ENCODE measurements at places on chromosomes 1 and 21.

GRCh38 chr1:239293350-239294110 lies 92.8 kb upstream of the CHRM3 start:
- no peak for DNase-seq

DNA sequence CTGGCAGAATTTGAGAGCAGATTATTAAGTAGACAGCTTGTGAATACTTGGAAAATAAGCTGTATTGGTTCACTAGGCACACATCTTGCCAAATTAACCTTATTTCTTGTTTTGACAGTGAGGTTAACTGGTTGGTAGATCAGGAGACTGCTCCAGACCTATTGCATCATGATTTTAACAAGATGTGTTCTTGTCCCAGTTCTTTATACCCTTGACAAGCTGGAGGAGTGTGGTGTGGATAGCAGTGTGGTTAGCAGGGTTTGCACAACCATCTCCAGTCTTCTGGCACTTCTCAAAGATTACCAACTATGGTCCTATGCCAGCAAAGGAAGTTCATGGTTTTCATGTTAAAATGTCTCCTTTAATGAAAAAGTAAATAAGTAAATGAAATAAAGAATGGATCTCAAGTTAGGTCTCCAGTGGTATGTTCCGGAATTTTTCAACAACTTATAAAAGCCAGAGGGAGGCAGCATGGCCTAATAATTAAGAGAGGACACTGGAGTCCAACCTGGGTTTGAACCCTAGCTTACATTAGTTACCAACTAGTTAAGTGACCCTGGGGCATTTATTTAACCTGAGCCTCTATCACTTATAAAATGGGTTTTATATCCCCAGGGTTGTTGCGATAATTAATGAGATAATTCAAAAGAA lies 34.1 kb downstream of the DDX20 start:
- DNase-seq, result no peak

- no peak for DNase-seq
These were observed 144.0 kb downstream of the KCNH1 start for GRCh38 chr1:210989905-210990304.

GRCh38 chr1:171037626-171038025 lies 53.1 kb upstream of the FMO3 start:
- DNase-seq, result no peak

DNA sequence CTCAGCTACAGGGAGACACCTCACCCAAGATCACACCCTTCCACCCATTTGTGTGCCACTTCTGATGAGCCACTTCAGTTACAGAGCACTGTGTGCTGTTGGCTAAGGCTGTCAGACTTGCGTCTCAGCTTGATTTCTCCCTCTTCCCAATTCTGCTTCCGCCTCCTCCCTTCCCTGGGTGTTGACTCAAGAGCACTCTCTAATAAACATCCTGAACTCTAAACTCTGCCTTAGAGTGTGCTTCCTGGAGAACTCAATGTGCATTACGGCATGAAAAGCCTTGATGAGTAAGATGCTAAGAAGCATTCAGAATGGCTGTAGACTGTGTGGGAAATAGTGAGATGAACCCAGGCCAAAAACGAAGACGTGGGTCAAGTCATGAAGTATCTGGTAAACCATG lies 54.9 kb upstream of the S1PR1 start:
- DNase-seq, result no peak

DNA sequence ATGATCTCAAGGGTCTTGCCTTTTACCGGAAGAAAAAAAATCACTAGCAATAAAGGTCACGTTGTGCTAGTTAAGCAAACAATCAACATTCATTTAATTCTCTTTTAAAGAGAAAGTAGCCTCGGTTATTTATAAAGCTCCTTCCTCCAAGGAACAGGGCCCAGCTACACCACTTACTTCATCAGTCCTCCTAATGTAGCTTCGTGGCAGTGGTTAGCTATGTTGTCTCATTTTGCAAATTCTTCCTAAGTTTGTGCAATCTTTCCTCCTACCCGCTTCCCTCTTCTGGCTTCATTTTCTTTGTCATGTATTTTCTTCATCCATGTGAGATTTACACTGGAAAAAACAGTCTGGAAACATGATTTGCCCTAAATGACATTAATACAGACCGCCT lies 554.2 kb downstream of the NUF2 start:
- no peak for DNase-seq

DNA sequence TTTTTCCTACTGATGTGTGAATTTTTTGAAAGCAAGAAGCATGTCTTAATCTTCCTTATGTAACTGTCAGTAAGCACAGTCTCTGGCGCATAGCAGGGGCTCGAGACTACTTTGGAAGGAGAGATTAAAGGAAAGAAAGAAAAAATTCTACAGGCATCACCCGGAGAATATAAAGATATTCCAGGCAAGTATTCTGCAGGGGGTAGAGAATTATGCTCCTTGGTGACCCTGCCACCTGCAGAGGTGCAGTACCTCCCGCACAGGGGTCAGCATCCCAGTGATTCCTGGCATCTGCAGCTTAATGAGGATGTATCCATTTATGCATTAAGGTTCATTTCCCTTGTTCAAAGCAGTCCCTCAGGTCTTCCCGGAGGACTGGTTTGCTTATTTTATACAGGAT lies 87.6 kb upstream of the WLS start:
- no peak for DNase-seq

DNA sequence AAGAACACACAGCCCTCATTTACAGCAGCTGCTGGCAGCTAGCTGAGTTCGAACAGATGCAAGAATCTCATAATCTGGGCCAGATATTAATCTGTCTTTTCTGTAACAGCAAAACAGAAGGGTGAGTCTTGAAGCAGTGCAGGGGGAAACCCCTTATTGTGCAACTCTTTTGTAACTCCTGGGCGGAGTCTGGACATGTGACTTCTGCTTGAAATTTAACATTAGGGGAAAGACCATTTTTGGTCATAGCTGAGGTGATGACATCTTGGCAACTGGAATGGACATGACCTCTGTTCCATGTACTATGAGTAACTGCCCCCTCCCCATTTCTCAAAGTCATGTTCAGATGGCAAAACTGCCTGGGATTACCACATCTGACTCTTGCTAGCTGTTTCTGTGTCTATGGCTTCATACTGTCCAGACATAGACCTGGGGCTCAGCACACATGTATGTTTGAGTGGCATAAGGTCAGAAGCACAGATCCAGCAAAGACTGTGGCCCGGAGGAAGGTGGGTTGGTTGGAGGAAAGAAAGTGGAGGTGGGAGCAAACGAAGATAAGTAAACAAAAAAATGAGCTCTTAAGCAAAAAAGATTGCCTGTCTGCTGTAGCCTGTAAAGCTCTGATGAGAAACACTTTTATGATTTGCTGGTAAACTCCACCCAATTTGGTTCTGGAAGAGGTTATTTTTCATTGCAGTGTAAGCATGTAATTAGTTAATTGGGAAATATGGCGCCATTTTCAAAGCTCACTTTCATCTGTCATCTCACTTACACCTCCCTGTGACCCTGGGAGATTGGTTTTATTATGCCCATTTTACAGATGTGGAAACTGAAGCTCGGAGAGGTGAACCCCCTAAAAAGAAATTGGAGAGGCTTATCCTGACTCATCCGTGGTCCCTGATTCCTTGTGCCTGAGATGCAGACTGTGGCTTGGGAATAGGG lies 26.1 kb downstream of the ETS2 start:
- DNase-seq, result peak; percentile 94

DNA sequence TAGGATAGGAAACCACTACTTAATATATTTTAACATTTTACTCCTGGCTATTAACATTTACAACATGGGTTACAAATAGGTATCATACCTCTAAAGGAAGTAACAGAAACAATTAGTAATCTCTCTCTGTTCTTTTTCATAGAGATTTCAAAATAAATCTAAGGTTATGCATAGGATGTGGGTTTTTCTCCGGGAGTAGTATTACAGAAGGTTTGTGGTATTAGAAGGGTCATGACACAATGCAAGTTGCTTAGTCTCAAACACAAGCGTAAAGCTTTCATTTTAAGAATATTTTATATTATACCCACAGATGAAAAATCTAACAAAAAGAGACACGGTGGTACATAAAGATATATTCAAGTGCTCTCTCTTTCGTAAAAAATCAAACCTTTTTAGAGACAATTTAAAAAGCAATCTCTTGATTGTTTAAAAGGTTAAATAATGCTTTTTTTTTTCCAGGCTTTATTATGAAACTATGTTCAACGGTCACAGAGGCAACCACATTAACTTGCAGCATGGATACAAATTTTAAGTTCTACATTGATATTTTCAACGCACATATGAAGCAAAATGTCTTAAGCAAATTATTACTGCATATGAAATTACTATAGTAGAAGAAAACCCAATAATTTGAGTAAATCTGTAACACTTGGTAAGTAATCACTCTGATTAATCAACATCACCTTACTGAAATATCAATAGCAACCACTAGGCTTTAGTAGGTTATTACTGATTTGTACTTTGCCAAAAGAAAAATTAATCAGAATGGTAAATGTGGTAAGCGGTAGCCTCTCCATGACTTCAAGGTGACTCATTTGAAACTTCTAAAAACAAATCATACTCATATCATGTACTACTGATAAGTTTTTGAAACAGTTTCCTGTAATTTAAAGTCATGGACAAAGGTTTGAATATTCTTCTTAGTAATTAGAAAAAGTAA lies 97.4 kb upstream of the GFI1 start:
- DNase-seq, result peak; percentile 4

- DNase-seq, result no peak
These were observed 951 bp upstream of the LINGO4 start for GRCh38 chr1:151806170-151806569.

GRCh38 chr1:163436140-163436812 lies 114.5 kb downstream of the NUF2 start:
- DNase-seq, result no peak

DNA sequence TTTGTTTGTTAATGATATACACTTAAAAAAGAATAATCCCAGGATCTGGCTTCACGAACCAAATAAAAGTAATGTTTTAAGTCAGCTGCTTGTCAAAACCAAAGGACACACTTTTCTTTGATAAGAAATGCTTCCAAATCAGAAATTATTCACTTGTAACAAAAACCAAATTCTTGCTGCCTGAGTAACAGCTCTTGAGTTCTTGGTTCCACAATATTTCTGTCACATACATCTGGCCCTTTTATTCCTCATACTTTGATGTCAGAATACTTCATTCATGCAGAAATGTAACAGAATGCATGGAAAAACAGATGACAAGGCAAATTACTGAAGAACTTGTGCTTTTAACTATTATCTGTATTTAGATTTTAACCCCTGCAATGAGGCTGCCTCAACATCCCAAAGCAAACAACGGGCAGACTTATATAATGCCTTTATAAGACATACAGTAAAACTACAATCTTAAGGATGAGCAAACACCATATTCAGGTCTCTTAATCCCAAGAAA lies 1.5 kb downstream of the VAMP4 start:
- no peak for DNase-seq

GRCh38 chr1:178238722-178239510 lies 145.0 kb downstream of the RASAL2 start:
- peak; percentile 99 for DNase-seq

GRCh38 chr21:44428281-44428960 lies 26.9 kb upstream of the LRRC3 start:
- DNase-seq, result no peak

GRCh38 chr1:185495007-185495406 lies 178.0 kb upstream of the IVNS1ABP start:
- DNase-seq, result no peak

DNA sequence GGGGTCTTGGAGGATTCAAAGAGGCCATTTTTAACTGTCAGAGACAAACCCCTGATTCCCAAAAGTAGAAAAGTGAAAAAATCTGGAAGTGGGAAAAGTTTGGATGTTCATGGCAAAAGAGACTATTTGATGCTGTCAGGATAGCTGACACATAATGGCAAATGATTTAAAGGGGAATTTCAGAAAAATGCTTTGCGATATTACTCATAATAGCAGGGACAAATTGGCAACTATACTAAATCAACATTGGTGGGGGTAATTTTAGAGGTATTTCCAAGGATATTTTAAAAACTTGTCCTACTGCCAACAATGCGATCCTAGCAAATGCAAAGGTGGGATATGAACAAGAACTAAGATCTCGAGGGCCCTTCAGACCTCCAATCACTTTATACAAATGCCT lies 5.3 kb upstream of the GSTM4 start:
- no peak for DNase-seq

DNA sequence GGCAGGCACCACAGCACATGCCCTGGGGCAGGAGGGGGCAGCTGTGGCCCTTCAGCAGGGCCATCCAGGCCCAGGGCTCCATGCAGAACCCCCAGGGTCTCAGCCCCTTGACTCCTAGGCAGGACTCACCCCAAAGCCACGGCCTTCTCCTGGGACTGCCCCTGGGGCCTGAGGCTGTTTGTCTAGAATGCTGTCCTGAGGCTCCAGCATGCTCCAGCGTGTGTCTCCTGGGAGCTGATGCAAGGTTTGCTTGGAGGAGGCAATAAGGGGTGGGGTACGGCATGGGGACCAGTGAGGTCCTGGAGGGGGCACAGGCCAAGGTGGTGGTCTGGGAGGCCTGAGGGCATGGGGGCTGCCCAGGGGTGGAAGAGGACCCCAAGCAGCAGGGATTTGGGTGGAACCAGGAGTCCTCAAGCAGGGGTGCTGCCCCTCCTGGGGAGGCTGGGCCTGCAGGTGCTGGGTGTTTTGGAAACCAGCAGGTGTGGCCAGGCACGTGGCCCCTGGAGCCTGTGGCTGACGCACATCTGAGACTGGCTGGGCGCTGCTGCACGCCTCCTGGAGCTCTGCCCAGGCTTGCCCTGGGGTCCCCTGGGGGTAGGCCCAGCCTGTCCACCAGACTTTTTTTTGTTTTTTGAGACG lies 7.8 kb upstream of the CALML6 start:
- no peak for DNase-seq

DNA sequence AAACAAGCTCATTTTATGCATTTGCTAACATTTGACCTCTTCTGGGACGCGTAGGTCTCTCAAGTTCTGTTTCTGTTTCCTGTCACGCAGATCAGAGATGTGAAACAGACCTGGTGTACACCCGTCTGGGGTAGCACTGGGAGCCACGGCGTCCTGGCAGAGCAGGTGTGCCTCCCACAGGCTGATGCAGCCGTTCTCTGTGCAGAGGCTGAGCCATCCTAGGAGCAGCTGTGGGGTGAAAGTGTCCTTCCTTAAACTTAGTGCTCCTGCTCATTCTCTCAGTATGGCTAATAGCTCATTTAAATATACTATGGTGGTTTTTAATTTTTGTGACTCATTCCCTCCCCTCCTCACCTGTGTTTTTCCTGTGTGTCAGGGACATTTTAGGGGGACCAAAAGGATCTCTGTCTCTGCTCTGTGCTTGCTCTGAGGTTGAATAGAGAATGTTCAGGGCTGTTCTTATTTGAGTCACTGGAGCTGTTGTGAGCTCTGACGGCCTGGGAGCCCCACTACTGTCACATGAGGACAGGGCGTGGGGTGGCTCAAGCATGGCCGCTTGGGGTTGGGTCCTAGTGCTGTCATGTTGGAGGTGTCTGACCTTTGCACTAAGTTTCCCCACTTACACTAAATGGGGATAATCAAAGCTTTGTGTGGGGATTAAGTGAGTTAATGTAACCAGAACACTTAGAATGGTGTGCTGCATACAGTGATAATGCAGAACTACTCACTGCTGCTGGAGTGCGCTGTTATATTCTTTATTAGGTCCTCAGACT lies 43.0 kb downstream of the GALNT2 start:
- no peak for DNase-seq

GRCh38 chr1:96541491-96541890 lies 180.1 kb upstream of the PTBP2 start:
- no peak for DNase-seq
